A549 (cell line): ENCODE measurements at places on chromosomes 16 and 17.
A peak's percentile ranks its signal among the peaks of the same experiment; 100 is the strongest.

GRCh38 chr16:73526011-73526804 lies 478.3 kb upstream of the ZFHX3 start:
- no peak for DNase-seq

GRCh38 chr16:67528222-67528869 lies at the start of gene RIPOR1:
TSS of gene RIPOR1 (plus strand) at chr16:67528829. CDS start at chr16:67538447, 9,618 bp downstream.
- peak; percentile 80 for DNase-seq

GRCh38 chr17:31318851-31319661 lies 2.4 kb downstream of the EVI2A start:
- no peak for DNase-seq

DNA sequence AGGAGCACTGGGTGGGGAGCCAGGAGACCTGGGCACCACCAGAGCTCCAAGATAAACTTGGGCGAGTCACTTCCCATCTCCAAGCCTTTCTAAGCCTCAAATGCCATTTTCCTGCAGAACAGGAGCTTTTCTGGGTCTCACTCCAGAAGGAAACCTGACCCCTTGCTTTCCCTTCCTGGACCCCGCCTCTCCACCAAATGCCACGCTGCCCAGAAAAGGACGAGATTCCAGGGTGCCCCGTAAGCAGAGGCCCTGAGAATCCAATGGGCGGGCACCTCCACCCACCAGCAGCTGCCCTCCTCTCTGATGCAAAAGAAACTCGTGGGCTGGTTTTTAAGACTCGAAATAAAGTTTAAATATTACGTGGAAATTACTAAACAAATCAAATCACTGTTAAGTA lies 31.3 kb downstream of the ZNF423 start:
- no peak for DNase-seq

DNA sequence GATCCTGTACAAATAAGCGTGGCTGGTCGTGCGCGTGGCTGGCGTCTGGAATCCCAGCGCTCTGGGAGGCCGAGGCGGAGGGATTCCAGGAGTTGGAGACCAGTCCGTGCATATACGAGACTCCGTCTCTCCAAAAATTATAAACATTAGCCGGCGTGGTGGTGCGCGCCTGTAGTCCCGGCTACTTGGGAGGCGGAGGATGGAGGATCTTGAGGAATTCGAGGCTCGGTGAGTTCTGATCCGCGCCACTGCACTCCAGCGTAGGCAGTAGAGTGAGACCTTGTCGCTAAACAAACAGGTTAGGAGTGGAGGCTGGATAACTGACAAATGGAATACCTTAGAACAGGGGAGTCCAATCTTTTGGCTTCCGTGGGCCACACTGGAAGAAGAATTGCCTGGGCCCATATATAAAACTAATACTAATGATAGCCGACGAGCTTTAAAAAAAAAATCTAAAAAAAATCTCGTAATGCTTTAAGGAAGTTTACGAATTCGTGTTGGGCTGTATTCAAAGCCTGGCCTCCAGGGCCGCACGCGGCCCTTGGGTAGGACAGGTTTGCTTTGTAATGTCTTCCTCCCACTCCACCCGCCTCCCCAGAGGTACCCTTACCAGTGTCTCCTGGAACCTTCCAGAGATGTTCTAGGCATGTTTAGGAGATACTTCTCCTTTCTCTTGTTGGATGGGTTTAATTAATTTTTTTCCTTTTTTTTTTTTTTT lies 909 bp upstream of the RSL1D1 start:
- no peak for DNase-seq

DNA sequence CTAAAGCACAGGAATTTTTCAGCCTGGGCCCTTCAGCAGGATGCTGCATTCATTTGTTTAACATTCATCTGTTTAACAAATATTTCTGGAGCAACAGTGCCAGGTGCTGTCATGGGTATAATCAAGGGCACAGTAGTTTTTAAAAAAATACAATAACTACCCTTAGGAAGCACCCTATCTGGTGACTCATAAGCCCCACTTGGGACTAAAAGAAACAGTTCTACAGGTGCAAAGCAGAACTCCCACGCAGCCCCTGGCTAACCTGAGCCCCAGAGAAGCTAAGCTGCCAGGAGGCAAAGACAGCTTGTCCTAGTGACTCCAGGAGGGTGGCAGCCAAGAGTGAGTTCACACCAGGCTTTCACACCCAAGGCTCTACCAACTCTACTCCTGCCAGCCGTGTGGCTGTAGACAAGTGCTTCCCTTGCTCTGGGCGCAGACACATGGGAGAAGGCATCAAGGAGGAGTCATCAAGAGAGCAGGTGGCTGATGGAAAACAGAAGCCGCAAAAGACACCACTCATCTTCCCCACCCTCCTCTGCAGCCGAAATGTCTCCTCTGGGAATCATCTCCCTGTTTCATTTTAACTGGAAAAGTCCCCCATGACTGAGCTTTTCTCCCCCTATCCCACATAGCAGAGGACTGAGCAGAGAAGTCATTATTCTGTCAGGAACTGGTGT lies 14.4 kb downstream of the CUEDC1 start:
- no peak for DNase-seq

DNA sequence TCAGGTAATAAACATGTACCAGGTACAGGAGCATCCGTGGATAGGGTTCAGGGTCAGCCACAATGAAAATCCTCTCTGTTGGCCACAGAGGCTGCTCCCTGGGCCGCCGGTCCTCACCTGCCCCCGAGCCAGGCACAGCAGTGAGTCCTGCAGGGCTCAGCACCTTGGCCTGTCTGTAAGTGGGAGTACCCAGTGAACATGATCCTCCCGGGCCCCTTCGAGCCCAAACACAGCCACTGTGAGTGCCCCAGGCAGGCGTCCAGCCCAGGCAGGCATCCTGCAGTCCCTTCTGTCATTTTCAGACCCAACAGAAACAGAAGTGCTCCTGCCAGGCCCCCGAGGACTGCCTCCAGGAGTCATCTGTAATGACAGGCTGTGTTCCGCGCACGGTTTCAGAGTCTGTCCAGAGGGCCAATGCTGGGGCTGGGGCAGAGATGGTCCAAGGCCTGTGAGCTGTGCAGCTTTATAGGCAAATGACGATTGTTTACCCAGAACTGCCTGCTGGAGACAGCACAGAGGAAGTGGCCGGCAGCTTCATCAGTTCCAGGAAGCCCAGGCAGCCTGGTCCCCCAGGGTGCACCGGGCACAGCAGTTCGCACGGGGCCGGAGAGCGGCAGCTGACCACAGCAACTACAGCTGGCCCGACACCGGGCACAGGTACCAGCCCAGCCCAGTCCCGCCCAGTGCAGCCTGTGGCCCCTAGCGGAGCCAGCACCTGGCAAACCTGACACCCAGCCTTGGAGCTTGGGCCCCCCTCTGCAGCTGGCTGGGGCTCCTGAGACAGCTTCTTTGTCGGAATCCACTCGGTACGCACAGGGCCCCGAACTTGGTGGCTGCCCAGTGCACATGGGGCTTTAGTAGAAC lies 13.2 kb downstream of the SLC7A5 start:
- DNase-seq, result no peak

GRCh38 chr16:74682556-74682955 lies 15.9 kb upstream of the RFWD3 start:
- DNase-seq, result no peak

- DNase-seq, result no peak
Measured at GRCh38 chr16:28212532-28212873, 738 bp upstream of the XPO6 start.

DNA sequence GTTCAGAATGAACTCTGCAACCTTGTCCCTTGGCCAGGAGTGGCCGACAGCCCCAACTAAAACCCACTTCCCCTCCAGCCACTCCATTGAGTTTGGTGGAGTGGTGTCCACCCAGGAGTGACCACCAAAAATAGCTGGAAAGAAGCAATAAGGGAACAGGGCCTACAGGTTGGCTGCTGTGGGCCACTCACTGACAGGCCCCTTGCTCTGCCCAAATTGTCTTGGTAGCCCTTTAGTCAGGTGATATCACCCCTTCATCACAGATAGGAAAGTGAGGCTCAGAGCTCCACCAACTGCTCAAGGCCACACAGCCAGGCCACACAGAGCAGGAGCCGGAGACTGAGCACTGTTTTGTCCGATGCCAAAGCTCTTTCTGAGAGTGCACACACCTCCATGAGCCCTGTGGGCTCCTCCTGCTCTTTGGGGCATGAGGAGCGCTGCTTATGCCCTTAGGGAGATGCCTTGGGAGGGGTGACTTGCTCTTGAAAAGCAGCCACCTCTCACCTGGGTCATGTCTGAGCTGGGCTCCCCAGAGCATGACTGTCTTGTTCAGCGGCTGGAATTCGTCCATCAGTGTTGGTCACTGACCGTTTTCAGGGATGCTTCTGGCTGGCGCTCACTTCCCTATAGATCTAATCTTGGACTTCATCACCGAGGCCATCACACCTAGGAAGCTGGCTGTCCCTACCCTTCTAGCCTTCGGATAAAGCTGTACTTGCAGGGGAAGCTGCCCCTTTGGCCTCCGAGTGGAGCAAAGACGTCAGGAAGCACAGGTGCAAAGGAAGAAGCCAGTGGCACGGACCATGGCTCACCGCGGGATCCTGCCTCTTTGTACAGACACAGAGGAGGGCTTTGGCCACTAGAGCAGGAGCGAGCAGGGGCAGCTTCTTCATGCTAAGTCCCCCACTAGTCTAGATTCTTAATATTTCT lies 186.0 kb upstream of the ZNF469 start:
- DNase-seq, result no peak

DNA sequence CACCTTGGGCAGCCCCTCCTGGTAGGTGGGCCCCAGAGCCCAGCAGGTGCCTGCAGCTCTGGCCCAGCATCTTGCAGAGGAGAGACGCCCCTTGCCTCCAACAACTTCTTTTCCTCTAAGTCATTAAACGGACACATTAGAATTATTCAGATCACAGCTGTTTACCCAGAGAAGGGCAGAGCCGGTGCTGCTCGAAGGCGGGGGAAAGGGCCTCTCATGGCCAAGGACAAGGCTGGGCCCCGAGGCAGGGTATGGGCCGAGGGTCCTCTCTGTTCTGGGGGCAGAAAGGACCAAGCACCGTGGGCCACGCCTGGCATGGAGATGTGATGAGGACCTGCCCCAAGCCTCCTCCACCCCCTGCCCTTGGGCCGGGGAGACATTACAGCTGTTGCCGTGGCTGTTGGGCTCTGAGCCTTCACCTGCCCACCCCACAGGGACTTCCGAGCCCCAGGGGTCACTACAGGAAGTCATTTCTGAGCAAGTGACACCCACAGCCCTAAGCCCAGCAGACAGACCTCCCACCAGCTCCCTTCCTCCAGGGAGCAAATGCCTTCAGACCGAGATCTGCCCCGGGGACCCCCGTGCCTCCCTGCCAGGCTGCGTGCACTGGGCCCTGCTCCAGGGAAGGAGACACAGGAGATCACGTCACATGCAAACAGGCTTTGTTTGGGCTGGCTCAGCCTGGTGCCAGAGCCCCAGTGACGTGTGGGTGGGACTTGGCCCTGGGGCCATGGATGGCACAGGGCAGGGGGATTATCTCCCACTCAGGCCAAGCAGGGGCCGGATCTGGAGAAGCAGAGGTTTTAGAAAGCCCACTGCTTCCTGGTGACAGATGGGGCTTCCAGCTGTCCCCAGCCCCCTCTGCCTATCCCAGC lies 699 bp upstream of the PVALEF start:
- no peak for DNase-seq

DNA sequence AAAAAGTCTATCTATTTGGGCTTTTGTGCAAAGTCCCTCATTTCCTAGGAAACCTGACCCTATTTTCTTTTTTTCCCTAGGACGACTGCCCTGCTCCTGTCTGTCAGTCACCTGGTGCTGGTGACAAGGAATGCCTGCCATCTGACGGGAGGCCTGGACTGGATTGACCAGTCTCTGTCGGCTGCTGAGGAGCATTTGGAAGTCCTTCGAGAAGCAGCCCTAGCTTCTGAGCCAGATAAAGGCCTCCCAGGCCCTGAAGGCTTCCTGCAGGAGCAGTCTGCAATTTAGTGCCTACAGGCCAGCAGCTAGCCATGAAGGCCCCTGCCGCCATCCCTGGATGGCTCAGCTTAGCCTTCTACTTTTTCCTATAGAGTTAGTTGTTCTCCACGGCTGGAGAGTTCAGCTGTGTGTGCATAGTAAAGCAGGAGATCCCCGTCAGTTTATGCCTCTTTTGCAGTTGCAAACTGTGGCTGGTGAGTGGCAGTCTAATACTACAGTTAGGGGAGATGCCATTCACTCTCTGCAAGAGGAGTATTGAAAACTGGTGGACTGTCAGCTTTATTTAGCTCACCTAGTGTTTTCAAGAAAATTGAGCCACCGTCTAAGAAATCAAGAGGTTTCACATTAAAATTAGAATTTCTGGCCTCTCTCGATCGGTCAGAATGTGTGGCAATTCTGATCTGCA lies 12.9 kb downstream of the TMEM98 start:
- DNase-seq, result no peak

GRCh38 chr17:7479213-7480088 lies at the start of gene ZBTB4:
TSS of gene ZBTB4 (minus strand) at chr17:7479631. CDS start at chr17:7466801, 12,830 bp downstream.
- DNase-seq, result peak; percentile 60

- DNase-seq, result no peak
Measured at GRCh38 chr17:34623856-34624766, 44.7 kb downstream of the TMEM132E start.

DNA sequence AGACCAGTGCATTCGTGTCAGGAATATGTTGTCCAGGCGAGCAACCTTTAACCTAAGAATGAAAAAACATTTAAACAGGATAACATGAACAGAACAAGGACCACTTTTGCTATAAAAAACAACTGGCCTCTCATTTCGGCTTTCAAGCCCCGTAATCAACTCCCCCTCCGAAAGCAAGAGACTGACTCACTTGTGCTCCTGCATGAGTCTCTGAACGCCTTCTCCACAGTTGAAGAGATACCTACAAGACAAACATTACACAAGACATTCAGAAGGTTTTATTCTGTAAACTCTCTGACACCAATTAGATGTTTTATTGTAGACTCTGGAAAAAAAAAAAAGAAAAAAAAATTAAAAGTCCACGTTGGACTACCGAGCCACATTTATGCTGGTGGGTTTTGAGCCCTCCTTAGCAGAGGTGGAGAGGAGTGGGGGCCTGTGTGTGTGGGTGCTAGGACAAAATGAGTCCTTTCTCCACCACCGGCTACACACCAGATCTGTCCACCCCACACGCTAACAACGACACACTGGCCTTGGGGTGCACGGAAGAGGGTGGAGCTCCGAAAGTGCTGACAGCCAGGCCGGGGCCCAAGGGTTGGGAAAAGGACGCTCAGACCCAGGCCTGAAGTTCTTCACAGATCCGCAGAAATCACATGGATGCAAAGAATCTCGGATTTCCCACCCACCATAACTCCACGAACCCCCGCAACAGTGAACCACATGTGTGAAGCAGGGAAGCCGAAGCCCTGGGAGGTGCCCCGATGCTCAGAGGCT lies 759 bp downstream of the ELAC2 start:
- peak; percentile 44 for DNase-seq

DNA sequence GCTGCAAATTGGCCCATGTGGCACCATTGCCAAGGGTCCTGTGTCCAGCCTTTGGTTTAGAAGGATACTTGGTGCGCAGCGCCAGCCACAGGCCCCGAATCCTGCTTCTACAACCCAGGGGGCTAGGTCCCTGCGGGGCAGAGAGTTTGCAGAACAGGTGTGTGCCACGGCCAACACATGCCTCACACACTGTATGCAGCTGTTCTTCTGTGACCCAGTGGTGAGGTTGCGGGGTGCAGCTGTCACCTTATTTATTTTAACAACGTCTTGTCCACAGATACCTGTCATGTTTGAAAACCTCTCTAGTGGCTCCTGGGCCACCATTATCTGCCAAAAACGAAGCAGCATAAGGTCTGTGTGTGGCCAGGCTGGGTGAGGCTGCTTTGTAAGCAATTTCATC lies 11.6 kb downstream of the CBFA2T3 start:
- no peak for DNase-seq
